Neuronal stem cell (in vitro differentiated cells): ENCODE measurements at places on chromosomes 4 and X.

DNA sequence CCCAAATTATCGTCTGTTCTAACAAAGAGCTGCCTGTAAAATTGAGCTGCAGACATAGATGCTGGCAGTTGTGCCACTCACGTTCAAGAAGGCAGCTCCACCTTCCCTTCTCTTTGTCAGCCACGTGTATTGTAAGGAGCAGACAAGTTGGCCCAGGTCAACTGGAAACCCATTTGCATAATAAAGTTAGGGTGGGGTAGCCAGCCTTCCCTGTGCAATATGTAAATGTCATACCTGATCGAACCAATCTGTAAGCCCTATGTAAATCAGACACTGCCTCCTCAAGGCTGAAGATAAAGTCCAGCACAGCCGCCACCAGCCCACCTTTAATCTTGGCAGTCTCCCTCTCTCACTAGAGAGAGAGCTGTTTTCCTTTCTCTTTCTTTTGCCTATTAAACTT is 117.2 kb downstream of the TMEM144 start:
- peak; percentile 9 for DNase-seq

DNA sequence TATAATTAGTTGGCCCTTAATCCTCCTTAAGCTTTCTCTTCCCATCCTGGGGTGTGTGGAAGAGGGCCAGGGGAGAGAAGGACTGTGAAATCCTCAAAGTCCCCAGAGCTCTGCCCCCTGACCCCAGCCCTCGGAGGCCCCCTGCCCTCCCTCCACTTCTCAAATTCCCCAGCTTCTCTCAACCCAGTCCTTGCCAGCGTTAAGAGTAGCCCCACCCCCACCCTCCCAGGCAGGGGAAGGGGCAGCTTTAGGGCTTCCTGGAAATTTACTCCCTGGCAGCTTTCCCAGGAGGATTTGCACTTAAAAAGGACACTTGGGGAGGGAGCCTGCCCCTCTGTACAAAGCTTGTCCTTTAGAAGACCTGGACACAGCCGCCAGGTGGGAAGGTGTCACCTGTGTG is 11.8 kb upstream of the CD40LG start:
- peak; percentile 39 for DNase-seq

DNA sequence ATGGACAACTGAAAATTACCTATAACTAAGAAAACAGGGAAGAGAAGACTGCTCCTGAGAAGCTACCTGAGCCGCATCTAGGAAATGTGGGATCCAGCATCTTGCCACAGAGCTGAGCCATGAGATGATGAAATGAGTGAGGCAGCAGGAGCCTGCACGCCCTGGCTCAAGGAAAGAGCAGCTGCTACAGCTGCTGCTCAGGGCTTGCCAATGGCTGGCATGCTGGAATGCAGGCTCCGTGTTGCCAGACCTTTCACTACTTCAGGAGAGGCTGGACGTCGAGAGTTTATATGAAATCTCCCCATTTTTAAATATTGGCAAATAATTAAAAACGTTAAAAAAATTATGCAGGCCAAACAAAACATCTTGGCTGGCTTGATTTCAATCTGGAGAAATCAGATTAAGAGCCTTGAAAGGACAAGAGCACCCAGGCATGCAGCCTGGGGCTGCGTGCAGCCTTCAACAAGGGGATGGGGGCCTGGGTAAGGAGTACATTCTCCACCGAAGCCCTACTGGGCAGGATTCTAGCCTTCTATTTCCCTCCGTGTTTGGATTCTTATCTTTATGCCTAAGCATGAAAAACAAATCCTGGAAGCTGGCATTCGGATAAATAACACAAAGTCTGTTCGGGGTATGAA is 227.6 kb downstream of the NR3C2 start:
- DNase-seq = no peak

GRCh38 chr4:33427676-33428075 is 2707.5 kb downstream of the PCDH7 start:
- no peak for DNase-seq

DNA sequence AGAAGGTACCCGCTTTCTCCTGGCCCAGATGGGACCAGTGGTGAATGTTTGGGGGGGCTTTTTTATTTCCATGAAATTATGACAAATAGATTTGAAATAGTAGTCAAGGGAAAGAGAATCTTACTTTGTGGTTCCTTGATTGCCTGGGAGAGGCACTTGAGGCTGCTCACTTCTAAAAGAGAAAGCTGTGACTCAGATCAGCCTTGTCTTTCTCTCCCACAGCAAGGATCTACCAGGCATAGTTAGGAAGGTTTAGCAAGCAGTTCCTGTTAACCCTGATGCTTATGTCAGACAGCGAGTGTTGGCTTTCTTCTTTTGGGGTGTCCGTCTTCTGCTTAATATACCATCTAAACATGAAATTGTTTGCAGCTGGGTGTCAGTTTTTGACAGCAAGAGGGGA is 114.5 kb downstream of the TSPAN7 start:
- no peak for DNase-seq

DNA sequence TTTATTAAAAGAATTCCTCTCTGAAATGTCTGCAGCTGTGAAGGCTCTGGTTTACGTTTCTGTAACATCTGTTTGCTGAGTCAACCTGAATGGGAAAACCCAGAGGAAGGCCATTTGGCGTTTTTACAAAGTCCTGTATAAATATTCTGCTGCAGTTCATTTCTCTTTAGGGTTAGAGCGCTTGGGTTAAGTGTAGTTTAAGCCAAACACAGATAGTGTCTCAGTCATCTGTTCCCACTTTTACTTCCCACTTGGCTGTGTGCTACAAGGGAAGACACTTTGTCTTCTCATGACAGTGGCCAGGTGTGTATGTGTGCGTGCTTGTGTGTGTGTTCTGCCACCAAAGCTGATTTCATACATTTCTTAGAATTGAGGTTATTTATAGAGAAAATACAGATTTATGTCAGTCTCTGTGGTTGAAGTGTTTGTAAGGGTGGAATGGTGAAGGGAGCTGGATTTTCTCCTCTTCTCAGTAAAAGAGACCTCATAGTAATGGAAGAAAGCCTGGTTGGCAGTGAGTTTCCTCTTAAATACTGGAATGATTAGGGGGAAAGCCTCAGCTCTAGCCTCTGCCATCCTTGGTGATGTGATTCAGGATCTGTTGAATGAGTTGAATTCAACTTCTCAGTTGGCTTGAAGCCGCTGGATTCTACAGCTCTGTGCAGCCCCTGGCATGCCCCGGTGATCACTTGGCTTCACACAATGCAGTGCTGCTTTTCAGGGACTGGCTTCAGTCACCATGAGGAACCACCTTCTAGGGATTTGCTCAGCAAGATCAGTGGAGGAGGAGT is 50.6 kb downstream of the JADE1 start:
- no peak for DNase-seq

DNA sequence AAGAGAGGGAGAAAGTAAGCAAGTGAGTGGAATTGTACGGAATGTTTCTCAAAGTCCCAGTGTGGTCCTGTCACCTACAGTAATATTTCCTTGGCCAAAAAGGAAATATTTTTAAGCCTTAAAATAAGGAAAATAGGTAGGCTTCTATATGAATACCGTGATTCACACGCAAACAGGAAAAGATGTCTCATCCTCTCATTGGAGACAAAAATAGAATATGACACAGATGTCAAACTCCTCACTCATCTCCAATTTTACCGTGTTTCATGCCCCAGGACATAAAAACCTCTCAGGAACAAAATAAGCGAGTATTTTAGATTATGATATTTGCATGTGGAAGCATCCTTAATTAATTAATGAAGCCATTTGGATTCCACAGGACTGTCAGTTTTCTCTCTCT is 1269.5 kb downstream of the RAPGEF2 start:
- no peak for DNase-seq

DNA sequence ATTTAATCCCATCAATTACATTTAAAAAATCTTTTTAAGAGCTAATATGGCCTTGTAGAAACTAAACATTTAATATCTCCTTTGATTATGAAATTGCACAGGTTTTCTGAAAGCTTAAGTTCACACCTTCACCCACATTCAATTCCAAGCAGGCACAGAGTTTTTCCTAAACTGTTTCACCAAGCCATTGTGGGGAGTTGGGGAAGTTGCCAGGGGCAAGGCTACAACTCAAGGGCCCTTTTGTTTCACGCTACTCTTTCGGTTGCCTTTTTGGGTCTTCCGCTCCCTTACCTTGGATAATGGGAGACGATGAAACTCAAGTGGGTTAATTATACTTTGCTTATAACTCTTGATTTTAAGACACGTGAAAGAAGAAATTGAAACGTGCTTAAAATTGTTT is 33.3 kb downstream of the APBB2 start:
- DNase-seq = no peak

DNA sequence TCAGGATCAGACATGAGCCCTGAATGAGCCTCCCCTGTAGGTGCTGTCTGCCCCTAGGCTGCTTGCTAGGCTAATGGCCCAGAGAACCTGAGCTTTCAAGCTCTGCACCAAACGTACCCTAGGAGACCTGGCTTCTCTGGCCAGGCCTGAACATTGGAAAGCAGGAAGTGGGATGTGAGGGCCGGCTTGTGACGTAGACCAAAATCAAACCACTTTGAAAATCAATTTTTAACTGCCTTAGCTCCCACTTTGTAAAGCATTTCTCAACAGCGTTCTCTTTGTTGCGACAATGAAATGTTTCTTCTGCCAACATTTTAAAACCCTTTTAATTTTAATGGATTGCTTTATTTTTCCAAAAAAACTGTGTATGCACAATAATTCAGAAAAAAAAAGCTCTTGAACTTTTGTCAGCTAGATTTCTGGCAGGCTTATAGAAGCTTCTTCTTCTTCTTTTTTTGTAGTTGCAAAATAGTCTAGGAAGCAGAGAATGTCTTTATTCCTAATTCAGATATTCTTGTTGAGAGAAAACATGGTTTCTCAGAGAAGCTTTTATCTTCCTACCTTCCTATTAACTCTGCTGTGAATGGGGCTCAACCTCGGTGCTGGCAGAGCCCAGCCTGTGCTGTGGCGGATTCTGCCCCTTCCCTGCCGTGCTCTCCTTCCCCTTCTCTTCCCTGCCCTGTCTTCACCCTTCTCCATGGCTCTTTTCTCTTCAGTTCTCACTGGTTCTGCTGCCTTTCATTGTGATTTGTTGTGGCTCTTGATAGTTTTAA is 145.2 kb upstream of the SFRP2 start:
- DNase-seq = no peak

DNA sequence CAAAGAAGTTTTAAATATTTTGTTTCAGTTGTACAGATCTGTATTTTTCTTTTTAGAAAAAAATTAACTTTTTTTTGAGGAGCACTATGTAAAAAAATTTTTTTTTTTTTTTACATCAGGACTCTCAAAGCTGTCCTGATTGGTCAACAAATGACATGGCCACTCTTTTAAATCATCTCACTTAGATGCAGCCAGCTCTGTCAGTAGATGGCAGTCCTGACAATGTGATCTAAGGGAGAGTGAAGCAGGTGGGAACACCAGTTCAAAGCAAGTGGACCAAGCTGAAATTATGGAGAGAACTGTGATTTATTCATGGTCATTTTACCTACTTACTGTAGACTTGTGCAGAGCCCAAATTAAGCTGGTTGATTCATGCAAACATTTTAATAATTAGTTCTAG is 174.7 kb upstream of the GPRIN3 start:
- peak; percentile 1 for DNase-seq

GRCh38 chr4:143458966-143459365 is 54.5 kb upstream of the SMARCA5 start:
- no peak for DNase-seq

DNA sequence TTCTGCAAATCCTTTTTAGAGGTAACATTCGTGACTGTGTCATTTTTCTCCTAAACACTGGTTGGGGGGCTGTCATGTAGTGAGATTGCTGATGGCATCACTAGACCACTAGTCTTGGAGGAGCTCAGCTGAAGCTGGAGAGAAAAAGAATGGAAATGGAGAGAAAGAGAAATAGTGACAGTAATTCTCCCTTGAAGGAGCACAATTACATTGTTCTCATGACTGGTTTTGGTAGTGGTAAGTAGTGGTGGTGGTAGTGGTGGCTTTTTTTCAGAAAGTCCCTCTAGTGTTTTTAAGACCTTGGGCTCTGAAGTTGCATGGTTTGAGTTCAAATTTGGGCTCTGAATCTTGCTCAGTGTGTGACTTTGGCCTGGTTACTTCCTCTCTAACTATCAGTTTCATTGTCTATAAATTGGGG is 99.8 kb downstream of the LARP7 start:
- no peak for DNase-seq

DNA sequence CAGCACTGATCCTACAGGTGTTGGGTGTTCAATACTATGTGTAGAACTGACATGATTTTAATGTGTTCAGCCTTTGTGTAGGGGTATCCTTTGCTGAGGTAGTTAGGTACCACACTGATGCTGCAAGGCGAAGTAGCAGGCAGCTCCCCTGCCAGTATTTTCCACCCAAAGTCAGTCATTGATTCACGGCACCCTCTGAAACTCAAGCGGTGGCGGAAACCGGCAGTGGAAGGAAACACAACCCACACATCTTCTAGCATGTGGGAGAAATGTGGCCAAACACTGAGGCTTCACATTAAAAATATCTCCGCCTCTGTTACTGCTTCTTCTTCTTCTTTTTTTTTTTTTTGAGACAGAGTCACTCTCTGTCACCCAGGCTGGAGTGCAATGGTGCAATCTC is 126.3 kb downstream of the AASDH start:
- DNase-seq = no peak

- no peak for DNase-seq
These were observed 33.1 kb downstream of the ERVMER34-1 start for GRCh38 chr4:52718123-52718522.

- DNase-seq = no peak
These were observed 229.5 kb downstream of the SPCS3 start for GRCh38 chr4:176549161-176549865.

- no peak for DNase-seq
These were observed 89.0 kb downstream of the MXRA5 start for GRCh38 chrX:3257471-3257870.

- no peak for DNase-seq
These were observed 11.8 kb upstream of the SPON2 start for GRCh38 chr4:1183985-1184773.

- DNase-seq = no peak
These were observed 111.6 kb upstream of the WDR17 start for GRCh38 chr4:175953960-175954521.

GRCh38 chr4:86443495-86443894 is 83.6 kb upstream of the MAPK10 start:
- no peak for DNase-seq

DNA sequence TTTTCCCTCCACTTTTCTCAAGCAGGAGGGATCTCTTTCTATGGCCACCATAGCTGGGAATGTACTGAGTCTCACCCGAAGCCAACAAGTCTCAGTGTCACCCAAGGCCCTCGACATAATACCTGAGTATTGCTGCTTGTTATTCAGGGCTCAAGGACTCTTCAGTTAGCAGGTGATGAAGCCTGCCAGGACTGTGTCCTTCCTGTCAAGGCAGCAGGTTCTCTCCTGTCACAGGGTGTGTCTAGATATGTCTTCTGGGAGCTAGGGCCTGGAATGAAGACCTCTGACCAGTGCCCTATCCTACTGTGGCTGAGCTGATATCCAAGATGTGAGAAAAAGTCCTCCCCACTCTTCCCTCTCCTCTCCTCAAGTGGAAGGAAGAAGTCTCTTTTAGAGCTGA is 391.0 kb upstream of the DIPK2B start:
- no peak for DNase-seq

- no peak for DNase-seq
These were observed 101.8 kb downstream of the AGTR2 start for GRCh38 chrX:116272322-116272721.
